NCI-H748 treated with DMSO at 0.1 percent for 48 hours (cell line): ENCODE measurements at places on chromosomes 5 and 9.

GRCh38 chr9:126395439-126396212 is 69.0 kb downstream of the MVB12B start:
- no peak for DNase-seq

GRCh38 chr5:126016256-126016655 is 407.0 kb upstream of the GRAMD2B start:
- DNase-seq = peak; percentile 26

- DNase-seq = no peak
Observed at GRCh38 chr5:66213533-66213932, 69.4 kb downstream of the SREK1 start.

DNA sequence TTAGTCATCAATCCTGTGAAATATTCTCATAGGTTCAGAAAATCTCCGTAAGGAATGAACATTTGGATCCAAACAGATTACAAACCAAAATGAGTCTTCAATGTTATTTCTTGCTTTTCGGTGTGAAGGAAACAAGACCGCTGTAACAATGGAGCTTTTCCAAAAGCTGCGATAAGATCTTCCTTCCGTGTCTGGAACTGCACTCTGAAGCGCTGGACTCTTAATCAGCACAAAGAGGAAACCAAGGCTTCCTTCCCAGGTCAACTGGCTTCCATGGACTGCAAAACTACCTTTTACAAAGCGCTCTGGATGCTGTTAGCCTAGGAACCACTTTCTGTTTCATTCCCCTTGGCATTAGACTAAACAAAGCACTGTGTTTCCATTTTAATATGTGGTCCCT is 137.9 kb upstream of the BASP1 start:
- no peak for DNase-seq

GRCh38 chr5:138752341-138752950 is 779 bp upstream of the CTNNA1 start:
- no peak for DNase-seq
